ENCODE measurements at places on chromosomes 4 and X.

DNA sequence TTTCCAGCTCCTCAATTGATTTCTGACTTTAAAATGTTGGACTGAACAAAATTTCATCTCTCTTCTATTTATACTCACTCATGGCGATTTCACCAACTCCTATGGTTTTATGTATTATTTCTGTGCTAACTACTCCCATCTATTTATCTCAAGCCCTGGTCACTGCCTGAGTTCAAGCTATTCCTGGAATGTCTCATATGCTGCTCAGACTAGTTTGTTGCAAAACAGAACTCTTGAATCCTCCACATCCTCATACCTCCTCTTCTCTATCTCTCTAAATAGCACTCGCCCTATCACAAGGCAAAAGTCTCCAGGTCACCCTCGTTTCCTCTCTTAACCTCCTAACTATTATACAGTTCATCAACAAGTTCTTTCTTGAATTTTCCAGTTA lies 19.0 kb upstream of the DDX60 start:
- no peak for DNase-seq

DNA sequence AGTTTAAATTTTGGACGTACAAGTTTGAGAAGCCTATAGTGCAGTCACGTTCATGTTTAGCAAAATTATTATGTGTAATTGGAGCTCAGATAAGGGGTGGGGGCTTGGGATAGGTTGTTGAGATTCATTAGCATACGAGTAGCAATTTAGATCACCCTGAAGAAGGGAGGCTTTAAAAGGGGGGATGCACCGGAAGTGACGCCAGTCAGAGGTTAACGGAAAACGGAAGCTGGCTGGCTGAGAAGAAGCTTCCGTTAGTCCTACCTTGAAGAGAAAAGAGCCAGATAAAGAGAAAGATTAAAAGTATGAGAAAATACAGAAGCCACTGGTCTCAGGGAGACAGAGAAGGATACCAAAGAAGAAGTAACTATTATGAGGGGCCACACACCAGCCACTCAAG lies 1.1 kb upstream of the NXT2 start:
- no peak for DNase-seq

GRCh38 chrX:20325786-20326388 lies 59.2 kb upstream of the RPS6KA3 start:
- DNase-seq, result no peak

DNA sequence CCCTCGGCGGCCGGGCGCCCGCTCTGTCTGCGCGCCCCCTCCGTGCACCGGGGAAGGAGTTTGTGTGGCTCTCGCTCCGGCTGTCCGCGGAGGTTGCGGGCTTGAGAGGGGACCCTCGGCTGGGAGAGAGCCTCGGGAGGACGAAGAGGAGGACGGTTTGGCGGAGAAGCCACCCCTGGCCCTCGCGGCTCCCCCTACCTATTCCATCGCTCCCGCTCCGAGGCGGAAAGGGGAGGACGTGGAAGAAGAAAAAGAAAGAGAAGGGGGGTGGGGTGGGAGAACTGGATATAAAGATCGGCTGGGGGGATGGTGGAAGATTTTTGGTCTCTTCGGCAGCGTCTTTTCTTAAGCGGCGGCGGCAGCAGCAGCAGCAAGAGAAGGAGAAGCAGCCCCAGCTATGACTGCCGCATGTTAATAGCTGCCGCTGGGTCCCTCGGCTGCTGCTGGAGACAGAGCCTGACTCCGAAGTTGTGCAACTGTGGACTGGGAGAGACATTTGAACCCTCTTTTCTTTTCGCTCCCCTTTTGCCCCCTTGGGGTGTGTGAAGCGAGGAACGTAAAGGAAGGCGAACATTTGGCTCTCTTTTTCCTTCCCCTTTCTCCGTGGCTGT lies 895 bp downstream of the ADGRL3 start:
- DNase-seq, result peak; percentile 1

GRCh38 chr4:32145987-32146386 lies 1425.8 kb downstream of the PCDH7 start:
- no peak for DNase-seq

DNA sequence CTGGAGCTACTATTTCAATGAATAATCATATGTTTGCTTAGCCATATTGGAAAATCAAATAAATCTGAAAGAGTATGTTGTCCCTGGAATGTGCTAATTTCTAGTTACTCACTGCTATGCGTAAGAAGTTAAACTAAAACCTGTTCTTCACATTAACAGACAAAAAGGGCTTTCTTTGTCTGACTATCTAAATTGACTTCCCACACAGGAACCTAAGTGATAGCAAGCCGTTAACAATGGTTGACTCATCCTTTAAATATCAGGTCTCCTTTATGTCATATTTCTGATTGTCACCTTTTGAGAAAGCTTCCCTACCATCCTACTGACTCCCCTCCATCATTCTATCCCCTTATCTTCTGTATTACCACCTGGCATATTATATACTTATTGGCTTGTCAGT lies 81.4 kb downstream of the AMELX start:
- DNase-seq, result no peak

DNA sequence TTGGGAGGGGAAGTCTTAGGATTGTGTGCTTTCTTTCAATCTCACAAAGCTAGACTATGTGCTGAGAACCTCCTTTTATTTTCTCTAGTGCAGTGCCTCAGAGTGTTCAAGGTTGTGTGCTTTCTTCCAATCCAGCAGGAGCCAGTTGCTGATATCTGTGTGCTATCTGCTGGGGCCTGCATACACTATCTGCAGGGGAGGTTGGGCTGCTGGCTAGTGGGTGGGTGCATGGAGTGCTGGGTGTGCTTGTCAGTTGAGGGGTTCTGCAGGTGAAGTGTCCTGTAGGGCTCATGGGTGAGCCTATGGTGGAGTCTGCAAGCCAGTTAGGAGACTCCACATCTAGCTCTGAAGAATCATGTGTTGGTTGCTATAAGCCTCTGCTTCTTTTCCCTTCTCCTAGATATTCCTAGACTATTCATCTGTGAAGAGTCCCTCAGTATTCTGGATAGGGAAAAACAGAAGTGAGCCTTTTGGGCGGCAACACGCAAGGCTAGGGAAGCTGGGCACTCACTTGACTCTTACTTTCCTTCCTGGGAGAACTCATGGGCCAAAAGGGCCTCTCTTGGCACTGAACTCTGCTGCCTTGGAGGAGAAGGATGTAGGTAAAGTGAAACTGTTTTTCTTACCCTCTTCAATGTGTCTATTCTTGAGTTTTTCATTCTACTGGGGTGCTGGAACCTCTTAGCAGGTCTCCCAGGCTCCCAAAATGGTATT lies 8.0 kb upstream of the CISD2 start:
- peak; percentile 39 for DNase-seq

DNA sequence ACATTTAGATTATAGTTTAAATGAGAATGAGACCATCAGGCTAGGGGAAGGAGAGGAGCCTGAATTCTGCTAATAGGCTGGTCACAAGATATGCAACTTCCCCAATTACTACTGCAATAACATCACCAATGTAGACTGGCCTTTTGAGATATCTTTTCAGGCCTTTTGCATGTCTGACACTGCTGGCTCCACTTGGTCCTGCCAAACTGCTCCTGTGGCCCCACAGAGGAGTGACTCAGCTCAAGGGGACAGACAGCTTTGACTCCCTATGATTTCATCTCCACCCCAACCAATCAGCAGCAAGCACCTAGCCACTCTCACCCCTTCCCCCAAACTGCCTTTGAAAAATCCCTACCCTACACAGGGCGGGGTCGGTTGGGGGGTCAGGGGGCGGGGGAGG lies 22.8 kb downstream of the GPRIN3 start:
- peak; percentile 94 for DNase-seq

DNA sequence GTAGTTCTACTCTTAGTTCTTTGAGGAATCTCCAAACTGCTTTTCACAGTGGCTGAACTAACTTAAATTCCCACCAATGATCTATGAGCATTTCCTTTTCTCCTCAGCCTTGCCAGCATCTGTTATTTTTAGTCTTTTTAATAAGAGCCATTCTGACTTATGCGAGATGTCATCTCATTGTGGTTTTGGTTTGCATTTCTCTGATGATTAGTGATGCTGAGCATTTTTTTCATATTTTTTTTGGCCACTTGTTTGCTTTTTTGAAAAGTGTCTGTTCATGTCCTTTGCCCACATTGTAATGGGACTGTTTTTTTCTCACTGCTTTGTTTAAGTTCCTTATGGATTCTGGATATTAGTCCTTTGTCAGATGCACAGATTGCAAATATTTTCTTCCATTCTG lies 21.5 kb upstream of the PHKA1 start:
- no peak for DNase-seq

DNA sequence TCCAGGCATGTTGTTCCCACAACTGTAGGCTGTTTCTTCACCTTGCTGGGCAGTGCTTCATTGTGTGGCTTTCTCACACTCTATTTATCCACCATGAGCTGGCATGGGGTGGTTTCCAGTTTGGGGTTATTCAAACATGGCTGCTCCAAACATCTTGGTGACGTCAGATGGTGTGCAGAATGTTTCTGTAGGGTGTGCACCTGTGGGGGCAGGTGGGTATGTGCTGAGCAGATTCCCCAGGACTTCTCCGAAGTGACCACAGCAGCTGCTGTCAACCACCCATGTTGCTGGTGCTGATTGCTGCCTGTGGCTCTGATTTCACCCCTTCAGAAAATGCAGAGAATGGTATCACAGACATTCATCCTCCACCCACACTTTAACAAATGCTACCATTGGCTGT lies 5.0 kb upstream of the PSAPL1 start:
- DNase-seq, result no peak

- no peak for DNase-seq
These were observed 230.7 kb upstream of the STK26 start for GRCh38 chrX:131792356-131792749.

- DNase-seq, result no peak
These were observed 170.9 kb downstream of the FRMPD4 start for GRCh38 chrX:12309040-12309743.

GRCh38 chrX:150032742-150033141 lies 94.5 kb upstream of the EOLA2 start:
- no peak for DNase-seq

DNA sequence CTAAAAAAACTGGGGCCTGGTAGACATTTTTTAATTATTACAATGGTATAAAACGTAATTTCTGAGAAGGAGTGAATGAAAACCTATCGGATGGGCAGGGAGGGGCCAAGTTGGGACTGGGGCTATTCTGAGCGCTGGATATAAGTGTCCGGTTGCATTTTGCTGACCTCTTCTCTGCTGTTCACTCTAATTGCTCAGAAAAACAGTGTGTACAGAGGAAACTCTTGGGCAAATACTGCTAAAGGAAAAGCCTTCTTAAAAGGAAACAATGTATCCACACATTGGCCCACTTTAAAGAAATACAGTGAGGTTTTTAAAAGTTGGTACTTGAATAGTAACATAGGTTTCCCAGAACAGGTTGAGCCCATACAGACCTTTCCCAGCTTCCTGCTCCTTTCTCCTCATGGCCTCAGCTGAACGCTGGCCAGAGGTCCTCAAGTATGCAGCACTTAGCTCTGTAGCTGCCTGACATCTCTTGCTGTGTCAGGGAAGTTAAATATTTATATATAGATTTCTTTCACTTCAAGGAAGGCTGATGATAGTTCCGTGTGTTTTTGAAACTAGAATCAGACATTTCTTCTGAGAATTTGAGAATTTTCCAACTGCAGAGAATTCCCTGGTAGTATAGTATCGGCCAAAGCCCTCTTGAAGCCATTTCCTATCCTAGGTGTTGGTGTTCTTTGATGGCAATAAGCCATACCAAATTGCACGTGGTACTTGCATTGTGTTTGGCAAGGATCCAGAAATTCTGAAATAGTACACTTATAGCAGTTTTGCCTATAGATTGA lies 97.1 kb upstream of the SLC4A4 start:
- no peak for DNase-seq

DNA sequence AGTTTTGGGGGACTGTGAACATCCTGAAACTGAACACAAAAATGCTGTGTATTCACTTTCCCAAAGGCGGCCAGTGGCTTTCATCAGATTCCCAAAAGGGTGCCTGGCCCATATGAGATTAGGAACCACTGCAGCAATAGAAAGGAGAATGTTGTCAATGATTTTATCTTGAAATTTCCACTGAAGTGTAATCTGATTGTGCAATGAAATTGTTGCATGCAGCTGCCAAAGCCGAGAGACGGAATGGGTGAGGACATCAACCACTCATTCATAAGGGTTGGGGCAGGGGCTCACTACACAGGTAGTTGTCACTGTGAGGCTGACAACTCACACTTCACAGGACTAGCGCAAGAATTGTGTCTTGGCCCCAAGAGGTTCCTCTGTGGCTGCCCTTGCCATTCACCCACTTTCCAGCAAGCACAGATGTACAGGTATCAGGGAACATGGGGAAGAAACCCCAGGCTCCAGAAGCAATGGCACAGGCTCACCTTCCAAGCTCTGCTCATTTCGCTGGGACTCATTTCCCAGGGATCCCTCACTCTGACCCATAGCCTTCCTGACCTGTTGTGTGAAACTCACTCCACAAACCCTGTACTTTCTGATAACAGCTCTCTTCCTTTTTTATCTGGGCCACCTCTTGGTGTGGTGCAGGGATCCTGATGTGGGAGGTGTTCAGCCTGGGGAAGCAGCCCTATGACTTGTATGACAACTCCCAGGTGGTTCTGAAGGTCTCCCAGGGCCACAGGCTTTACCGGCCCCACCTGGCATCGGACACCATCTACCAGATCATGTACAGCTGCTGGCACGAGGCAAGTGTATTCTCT lies 48.8 kb downstream of the BMX start:
- DNase-seq, result no peak

Data from suppressor macrophage (primary cell).